H7 (cell line): ENCODE measurements at places on chromosomes 4 and X. TPM values are rescaled to one million over a fixed set of nuclear protein-coding genes. Genes with fewer than 3 reads are reported as not detected.

- DNase-seq: no peak
Observed at GRCh38 chr4:141177171-141177570, 43.5 kb upstream of the ZNF330 start.

- no peak for DNase-seq
Observed at GRCh38 chrX:138008281-138008680, 442.4 kb downstream of the ZIC3 start.

GRCh38 chr4:123618606-123619005, 222.0 kb downstream of the SPRY1 start:
- DNase-seq: no peak

DNA sequence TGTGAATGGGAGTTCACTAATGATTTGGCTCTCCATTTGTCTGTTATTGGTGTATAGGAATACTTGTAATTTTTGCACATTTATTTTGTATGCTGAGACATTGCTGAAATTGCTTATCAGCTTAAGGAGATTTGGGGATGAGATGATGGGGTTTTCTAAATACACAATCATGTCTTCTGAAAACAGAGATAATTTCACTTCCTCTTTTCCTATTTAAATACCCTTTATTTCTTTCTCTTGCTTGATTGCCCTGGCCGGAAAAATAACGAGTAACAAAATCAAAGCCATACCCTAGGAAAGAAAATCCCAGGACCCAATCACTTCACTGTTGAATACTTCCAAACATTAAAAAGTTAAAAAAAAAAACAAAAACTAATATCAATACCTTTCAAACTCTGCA, 67.7 kb upstream of the UGT2B4 start:
- DNase-seq: no peak

DNA sequence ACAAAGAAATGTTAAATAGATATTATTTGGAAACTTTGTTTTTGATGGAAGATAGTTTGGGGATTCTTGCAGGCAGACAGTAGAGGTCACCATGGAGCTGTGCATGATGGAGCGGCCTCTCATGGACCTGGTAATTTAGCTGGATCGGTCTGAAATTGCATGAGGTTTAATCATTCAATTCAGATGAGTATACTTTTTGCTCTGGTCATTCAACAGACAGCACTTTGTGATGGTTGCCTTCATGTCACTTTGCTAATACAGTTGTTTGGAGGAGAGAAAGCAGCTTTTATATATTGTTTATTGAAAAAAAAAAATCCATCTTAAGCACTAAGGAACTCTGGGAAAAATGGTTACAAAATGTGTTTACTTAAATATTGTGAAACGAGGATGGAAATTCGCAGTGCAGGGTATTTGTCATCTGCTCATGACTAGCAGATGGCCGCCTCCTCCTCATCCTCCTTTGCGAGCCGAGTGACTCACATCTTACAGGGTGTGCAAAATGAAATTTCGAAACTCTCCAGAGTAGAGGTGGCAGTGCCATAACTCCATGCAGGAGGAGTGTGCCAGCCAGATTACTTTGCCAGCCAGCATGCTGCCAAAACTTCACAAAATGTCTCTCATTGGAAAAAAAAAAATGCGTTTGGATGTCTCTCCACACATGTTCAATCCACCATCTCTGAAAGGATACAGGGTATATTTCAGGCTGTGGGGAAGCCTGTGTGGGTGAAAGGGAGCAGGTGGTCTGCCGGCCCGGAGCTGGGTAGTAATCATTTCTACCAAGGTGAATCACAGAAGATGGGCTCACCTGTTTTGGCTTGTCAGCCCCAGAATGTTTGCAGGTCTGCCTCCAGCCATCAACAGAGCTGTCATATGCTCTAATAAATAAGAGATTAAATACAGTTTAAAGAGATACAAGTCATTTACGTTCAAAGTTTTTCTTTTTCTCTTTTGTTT, 314.9 kb upstream of the DIPK2B start:
- peak; percentile 19 for DNase-seq

DNA sequence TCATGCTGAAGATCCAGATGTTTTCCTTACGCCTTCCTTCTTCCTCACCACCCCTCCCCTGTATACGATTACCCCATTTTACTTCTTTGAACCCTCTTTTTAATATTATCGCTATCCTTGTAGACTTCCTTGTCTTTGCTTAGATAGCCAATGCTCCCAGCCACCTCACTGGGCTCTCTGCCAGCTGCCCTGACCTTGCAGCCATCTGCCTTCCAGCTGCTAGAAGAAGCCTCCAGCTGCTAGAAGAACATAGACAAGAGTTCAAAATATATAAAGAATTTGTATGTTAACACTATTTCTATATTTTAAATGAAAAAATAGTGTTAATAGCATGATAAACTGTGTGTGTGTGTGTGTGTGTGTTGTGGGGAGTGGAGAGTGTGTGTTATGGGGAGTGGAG, 374.7 kb downstream of the ANKRD50 start:
- DNase-seq: no peak

DNA sequence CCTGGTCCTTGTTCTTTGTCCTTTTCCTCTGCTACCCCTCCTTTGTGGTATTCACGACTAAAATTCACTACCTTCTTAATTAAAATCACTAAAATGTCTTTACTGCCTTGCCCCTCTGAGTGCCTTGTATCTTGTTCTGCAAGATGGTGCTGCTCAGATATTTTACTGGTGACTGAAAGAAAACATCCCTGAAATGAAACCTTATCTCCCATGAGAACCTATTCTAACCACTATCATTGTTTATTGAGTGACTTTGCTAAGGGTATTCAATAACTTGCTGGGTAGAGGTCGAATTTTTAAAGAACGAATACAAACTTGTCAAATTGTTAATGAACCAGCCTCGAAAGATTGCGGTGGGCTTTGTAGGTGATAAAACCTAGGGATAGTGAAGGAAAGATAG, 52.8 kb downstream of the SPRY1 start:
- no peak for DNase-seq

DNA sequence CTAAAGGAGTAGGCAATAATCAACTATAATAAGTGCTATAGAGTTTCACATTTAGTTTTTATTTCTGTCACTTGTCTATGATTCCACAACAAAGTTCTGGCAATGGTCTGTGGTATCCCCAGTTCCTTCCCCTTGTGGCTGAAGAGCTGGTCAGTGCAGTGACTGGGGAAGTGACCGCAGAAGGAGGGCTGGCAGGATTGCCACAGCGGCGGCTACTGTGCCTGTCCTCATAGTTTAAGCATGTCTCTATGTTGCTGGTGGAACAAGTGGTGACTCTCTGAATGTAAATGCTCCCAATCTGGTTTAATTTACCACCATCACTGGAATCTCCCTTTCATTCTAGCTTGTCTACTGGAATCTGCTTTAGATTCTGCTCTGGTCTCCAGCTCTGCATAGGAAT, 170.6 kb upstream of the GK2 start:
- DNase-seq: no peak

- no peak for DNase-seq
Observed at GRCh38 chr4:73344106-73344505, 60.0 kb upstream of the ALB start.

DNA sequence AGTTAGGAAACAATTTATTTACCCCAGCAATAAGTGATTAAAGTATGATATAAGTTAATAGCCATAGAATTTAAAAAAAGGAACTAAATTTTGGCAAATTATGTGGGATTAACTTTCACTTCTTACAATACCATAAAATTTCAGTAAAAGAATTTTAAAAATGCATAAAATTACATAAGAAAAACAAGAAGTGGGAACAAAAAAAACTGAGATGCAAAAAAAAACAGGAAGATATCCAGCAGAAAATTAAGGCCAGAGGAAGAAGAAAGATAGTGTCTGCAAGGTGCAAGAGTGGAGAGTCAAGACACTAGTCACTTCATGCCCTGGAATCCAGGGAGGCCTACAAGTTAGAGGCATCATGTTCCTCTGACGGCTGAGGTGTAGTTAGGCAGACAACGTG, 184.2 kb downstream of the GASK1B start:
- DNase-seq: no peak

GRCh38 chr4:83262682-83263081, 21.9 kb downstream of the COQ2 start:
- no peak for DNase-seq

DNA sequence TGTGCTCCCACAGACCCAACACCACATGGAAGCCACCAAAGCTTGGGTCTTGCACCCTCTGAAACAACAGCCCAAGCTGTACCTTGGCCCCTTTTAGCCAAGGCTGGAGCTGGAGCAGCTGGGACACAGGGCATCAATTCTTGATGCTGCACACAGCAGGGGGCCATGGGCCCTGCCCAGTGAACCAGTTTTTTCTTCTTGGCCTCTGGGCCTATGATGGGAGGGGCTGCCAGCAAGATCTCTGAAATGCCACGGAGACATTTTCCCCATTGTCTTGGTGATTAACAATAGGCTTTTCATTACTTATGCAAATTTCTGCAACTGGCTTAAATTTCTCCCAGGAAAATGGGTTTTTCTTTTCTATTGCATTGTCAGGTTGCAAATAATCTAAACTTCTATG, 49.0 kb downstream of the SPANXA2 start:
- no peak for DNase-seq

GRCh38 chr4:184953421-184953945, 64.8 kb upstream of the HELT start:
- no peak for DNase-seq

DNA sequence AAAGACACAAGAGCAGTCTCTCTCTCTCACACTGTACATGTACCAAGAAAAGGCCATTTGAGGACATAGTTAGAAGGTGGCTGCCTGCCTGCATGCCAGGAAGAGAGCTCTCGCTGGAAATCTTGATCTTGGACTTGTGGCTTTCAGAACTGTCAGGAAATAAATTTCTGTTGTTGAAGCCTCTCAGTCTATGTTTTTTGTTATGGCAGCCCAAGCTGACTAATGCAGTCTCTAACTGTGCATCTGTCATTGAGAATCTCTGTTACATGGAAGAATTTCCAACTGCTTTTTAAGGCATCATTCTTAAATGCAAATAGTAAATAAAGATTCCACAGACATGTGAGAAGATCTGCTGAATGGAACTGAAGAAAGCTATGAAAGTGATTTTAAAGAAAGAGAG, 198.3 kb downstream of the PCDH10 start:
- DNase-seq: no peak

DNA sequence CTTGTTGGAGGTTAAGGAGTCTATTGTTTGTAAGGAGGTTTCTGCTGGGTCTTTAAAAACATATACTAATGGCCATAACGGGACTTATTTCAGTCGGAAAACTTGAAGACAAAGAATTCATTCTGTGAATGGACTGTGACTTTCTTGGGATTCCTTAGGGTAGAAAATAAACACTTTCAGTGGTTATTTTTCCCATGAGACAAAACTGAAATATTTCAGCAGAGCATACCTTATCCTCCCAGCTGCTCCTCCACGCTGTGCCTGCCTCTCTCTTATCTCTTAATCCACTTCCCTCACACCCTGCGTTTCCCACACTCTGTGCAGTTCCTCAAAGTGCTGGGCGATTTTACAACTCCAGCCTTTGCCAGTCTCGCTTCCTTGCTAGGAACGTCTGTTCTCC, 47.1 kb upstream of the SORBS2 start:
- DNase-seq: no peak

DNA sequence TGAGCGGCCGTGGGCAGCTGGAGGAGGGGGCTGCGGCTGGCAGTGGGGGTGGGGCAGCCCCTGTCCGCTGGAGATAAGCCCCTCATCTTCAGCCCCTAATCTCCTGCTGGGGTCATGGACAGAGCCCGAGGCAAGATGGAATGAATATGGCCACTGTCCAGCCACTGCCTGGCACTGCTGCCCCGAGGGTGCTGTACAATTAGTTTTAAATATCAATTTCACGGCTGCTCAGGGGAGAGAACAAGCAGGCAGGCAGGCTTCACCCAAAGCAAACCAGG, 64.1 kb upstream of the NKX1-1 start:
- no peak for DNase-seq

GRCh38 chr4:154854362-154854761, 73.3 kb downstream of the RBM46 start:
- no peak for DNase-seq

- peak; percentile 36 for DNase-seq
Observed at GRCh38 chr4:164876700-164877324, at the start of gene APELA. Gene APELA (plus strand): TSS chr4:164877178. CDS start chr4:164877332, 154 bp downstream.

GRCh38 chr4:177214935-177215334, 94.7 kb upstream of the NEIL3 start:
- DNase-seq: no peak

DNA sequence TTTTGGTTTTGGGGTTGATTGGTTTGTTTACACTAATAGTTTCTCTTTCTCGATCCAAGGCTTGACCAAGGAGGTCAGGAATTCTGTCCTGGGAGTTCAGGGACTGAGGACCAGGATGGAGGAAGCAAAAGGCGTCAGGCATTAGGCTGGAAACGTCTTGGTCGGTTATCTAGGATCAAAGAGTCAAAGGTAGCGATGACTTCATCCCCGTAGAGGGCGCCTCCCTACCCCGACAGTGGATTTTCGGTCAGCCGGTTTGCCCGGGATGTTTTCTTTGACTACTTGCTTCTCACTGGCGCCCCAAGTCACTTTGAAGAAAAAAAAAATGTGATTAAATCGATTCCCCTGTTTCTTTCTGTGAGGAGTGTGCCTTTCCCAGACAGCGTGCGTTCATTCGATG, 980 bp upstream of the FHDC1 start:
- peak; percentile 74 for DNase-seq

GRCh38 chr4:34950926-34951325, 1293.4 kb downstream of the ARAP2 start:
- no peak for DNase-seq

Gene DGKK
- 0.67 and 1.4 TPM in 2 replicates for total RNA-seq

Gene HTR2C
- 3.2 and 4.5 TPM in 2 replicates for total RNA-seq

Gene SYP
- 1.7 and 1.9 TPM in 2 replicates for total RNA-seq

Gene DDX53
- not detected in 2 replicates for total RNA-seq

Gene NEXMIF
- total RNA-seq: 0.70 and 0.94 TPM in 2 replicates

Gene JAKMIP1
- 8.2 and 10.3 TPM in 2 replicates for total RNA-seq

Gene DCAF8L2
- not detected in 2 replicates for total RNA-seq

Gene GK2
- total RNA-seq: not detected in 2 replicates

Gene KLHL34
- not detected in 2 replicates for total RNA-seq

Gene OTUD6A
- not detected in 2 replicates for total RNA-seq

Gene STARD8
- 9.5 and 16.1 TPM in 2 replicates for total RNA-seq

Gene FAM47E
- total RNA-seq: 0.17 and 1.4 TPM in 2 replicates

Gene SEC24B
- total RNA-seq: 21.4 and 21.7 TPM in 2 replicates

Gene SPP1
- total RNA-seq: 88.2 and 98.0 TPM in 2 replicates

Gene HGFAC
- total RNA-seq: 0.03 and 1.1 TPM in 2 replicates

Gene HSFX3
- not detected in 2 replicates for total RNA-seq

Gene STK32B
- total RNA-seq: 2.4 and 2.8 TPM in 2 replicates

Gene GRPR
- total RNA-seq: 3.9 and 10.9 TPM in 2 replicates
